Breast epithelium (tissue), 4 donors: ENCODE measurements at places on chromosomes 12 and 14.

GRCh38 chr14:59241121-59241520 is 52.7 kb downstream of the DAAM1 start:
- DNase-seq, result no peak

DNA sequence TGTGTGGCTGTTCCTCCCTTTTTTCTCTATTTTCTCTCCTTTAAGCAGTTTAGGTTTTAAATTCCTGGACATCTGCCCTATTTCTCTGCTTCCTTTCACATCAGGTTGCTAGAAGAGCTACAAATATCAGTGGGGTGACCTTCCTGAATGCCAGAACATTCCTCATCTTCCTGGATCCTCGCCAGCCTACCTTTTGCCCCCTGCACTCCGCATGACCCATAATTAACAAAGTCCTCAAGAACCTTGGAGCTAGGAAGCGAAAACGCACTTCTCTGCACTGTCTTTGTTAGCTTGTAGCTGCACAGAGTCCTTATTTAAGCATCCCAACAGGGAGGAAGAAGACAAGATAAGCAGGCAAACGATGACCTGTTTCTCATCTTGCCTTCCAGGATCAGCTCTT is 30.5 kb downstream of the VDR start:
- DNase-seq, result no peak

GRCh38 chr12:103493199-103493598 is 2.6 kb downstream of the C12orf42 start:
- DNase-seq, result no peak

DNA sequence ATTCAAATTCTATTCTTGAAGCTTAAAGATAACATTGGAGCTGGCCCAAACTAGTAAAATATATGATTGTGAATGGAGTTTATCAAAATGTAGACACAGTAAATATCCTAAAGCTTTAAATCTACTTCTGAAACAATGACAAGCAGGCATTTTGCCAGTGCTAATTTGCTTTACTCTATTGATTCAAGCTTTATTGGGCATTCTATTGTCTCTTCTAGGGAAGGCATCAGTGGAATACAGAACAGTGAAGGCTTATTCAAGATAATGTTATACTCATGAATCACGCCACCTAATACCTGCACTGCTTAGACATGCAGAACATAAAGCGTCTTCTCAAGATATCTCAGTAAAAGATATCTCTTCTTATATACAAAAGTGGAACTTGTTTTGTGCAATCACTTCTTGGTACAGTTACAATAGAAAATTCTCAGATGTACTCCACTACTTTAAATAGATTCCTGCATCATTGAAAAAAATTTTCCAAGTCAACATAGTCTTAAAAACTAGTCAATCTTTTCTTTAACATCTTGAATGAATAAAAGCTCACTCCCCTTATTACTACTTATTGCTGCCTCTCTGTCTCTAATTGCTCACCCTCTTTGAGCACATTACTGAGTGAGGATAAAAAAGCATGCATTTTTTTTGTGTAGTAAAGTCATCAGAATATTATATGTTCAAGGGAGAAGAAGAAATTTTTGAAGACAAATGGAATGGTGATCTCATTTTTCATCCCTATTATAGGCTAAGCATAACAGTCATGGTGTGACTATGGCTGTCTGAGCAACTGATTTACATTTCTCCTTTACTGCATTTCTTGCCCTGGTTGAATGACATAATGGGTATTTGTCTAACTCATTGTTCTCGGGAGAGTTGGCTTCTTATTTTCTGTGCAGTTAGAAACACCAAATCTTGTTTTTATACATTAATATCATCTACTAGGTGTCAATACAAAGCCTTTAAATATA is 98.0 kb upstream of the E2F7 start:
- no peak for DNase-seq

- DNase-seq, result no peak
Measured at GRCh38 chr12:126789963-126790362, 1477.0 kb upstream of the TMEM132C start.

DNA sequence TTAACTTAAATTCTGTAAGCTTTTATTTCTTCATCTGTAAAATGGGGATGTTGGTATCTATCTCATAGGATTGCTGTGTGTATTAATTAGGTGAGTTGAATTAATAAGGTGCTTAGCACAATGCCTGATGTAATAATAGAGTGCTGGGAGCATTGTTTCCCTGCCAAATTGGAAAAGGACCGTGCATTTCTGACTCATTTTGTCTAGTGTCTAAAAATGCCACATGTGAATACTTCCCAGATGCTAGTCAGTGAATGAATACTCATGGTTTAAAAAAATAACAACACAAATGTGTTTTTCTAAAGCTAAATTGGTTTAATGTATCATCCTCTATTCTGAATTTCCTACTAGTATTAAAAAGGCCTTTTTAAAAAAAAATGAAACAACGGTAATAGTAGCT is 45.4 kb upstream of the NEDD1 start:
- no peak for DNase-seq
